IPS DF 19.7 (cell line): ENCODE measurements at places on chromosomes 16 and 17.

GRCh38 chr16:23580391-23580790 lies 15.7 kb downstream of the NDUFAB1 start:
- DNase-seq = no peak

DNA sequence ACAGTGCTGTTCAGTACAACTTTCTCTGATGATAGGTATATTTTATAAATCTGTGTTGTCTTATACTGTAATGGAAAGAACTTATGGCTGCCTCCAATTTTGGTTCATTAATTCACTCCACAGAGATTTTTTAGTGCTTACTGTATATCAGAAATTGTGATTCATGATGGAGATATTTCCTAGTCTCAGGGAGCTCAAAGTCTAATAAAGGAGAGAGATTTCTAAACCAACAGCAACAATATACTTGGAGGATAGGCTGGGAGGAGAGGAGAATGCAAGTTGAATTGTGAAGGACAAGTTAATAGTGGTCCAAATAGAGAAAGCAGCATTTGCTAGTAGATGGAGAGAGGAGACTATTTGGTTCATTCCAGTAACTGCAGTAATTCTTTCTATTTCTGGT lies 63.5 kb downstream of the TANC2 start:
- DNase-seq = no peak

GRCh38 chr17:34920676-34921075 lies 40.6 kb downstream of the CCT6B start:
- no peak for DNase-seq

DNA sequence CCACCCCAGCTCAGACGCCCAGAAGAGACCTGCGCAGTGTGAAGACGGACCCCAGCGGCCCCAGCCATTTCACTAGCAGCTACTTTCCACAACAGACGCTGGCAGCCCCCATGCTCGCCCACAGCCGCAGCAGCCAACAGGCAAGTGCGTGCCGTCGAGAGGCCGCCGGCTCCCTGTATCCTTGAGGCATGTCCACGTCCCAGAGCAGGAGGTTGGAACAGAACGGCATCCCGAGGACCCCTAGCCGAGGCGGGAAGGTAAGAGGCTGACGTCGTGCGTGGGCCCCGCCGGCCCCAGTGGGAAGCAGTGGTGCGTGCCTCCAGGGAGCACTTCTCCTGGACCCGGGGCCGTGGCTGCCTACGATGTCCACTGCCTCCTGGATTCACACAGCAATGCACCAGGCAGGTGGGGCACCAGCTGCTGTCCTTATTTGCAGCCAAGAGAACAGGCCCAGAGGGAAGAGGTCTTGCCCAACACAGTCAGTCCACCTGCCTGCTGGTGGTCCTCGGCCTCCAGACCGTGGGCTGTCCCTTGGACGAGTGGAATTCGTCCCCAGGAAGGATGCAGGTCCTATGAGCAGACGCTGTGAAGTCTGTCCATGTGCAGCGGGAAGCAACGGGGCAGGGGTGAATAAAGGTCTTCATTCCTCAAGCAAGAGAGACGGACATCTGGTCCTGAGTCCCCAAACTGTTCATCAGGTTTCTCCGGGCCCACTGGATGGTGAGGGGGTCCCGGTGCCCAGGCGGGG lies 38.5 kb downstream of the SLC7A5 start:
- DNase-seq = no peak

DNA sequence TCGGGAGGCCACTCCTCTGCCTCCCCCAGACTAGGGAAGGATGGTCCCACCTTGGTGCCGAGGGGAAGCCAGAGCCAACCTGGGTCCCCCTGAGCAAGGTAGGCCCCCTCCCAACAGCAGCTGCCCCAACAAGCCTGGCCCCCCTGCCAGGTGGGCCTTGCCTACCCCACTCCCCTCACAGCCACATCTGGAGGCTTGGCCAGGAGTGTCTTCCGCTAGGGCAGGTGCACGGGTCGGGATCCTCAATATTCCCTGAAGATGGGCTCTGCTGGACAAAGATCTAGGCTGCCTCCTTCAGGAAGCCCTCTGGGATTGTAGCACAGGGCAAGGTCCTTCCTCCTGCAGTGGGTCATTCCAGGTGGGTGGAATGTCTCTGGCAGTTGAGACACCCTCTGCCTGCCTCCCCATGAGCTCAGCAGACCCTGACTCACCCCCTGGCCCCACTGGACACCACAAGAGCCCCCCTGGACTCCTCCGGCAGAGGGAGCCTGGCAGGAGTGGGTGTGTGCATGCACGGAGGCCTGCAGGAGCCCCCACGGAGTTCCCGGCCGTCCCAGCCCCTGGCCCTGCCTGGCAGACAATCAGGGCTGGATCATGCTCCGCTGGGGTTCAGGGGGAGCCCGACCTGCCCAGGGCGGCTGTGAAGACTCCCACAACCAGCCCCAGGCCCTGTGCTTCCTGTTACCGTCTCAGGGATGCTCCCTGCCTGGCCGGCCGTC lies 435 bp downstream of the C1QTNF8 start:
- no peak for DNase-seq

DNA sequence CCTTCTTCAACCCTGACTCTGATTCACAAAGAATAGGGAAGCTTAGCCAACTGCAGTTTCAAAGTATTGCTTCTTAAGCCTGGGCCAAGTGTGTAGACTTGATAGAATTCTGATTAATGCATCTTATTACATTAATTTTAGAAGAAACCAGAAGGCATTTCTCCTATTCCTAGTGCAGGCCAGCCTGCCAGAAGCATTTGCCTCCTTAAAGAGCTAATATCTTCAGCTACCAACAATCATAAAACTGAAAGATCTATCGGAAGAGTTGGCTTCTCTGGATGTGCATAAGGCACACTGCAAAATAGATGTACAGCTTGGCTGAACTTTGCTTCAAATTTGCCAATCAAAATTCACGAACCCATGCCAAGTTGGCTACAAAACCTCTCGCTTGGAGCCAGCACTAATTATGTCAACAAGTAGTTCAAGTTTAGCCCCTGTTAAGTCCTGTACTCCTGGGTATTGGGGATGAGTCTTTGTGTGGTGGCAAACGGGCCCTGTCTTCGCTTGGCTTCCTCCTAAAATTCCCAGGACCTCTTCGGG lies 717.8 kb downstream of the WWOX start:
- no peak for DNase-seq

DNA sequence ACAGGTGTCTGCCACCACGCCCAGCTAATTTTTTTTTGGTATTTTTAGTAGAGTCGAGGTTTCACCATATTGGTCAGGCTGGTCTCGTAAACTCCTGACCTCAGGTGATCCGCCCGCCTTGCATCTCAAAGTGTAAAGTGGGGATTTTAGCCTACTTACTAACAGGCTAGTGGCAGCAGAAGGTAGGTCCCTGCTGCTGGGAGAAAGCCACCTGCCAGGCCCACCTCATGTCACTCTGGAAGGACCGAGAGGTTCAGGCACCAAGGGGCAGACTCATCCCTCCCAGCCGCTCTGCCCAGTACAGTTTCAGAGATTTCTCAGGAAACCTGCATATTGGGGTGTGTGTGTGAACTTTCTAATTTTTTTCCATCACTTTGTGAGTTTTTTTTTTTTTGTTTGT lies 2.1 kb upstream of the RCVRN start:
- DNase-seq = no peak

DNA sequence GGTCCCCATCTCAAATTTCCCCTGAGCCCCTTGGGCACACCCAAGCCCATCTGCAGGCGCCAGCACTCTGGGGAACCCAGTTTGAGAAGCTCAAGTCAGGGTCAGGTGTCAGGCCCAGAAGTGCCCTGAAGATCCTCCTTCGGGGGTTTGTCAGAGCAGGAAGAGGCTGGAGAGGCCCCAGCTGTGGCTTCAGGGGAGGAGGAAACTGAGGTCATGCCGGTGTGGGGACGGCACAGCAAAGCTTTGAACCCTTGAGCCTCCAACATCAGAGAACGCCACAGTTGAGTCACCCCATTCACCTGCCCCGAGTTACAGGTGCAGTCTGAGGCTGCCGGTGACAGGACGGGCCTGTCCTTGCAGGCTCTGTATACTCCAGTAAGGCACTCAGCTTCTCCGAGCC lies 140.2 kb upstream of the CIBAR2 start:
- DNase-seq = no peak

DNA sequence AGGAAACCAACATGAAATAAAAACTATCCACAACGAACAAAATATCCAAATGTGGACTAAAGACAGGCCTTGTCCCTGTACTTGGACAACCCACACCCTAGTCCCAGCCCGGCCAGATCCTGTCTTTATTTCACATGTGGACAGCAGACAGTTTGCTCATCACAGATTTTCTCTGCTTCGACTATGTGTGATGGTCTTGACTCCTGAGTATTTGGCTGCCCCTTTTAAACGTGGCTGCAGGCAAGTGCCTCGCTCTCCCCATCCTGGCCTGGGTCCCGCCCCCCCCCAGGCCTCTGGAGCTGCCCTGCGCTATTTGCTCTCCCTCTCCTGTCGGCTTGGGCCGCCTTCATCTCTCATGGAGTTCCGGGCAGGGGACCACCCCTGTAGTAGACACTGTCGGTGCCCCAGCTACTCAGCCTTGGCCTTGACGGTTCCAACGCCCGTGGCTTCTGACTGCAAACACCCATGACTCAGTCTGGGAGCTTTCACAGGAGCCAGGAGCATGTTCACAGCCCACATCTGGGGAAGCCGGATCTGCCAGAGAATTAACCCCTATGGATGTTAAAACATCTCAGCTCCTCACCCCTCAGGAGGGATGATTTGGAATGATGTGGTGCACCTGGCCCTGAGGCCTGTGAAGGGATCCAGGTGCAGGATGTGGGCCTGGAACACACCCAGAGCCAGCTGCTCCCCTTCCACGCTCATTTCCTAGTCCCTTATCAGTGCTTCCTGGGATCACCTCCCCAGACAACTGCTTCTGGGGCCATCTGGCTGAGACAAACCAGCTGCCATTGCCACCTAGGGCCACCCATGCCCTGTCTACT lies 229.7 kb upstream of the RPL38 start:
- DNase-seq = no peak

DNA sequence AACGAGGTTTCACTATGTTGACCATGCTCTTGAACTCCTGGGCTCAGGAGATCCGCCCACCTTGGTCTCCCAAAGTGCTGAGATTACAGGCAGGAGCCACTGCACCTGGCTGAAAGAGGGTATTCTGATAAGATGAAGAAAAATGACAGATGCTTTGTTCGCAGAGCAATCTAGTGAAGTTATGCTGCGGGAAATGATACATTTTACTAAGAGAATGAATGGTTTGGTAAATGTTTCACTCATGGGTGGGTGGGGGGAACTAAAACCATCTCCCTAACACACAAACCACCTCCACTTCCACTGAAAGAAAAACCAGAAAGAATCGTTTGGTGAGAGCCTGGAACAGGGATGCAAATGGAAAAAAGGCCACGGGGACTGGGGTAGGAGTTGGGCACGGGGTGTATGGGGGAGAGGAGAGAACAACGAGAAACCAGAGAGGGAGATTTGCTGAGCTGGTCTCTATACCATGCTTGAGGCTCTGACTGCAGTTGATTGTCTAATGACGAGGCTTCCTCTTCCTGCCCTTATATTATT lies 19.0 kb upstream of the XYLT2 start:
- no peak for DNase-seq

GRCh38 chr17:76883744-76884525 lies 15.7 kb downstream of the MGAT5B start:
- no peak for DNase-seq

GRCh38 chr16:81018496-81018895 lies 11.5 kb downstream of the CENPN start:
- DNase-seq = no peak

DNA sequence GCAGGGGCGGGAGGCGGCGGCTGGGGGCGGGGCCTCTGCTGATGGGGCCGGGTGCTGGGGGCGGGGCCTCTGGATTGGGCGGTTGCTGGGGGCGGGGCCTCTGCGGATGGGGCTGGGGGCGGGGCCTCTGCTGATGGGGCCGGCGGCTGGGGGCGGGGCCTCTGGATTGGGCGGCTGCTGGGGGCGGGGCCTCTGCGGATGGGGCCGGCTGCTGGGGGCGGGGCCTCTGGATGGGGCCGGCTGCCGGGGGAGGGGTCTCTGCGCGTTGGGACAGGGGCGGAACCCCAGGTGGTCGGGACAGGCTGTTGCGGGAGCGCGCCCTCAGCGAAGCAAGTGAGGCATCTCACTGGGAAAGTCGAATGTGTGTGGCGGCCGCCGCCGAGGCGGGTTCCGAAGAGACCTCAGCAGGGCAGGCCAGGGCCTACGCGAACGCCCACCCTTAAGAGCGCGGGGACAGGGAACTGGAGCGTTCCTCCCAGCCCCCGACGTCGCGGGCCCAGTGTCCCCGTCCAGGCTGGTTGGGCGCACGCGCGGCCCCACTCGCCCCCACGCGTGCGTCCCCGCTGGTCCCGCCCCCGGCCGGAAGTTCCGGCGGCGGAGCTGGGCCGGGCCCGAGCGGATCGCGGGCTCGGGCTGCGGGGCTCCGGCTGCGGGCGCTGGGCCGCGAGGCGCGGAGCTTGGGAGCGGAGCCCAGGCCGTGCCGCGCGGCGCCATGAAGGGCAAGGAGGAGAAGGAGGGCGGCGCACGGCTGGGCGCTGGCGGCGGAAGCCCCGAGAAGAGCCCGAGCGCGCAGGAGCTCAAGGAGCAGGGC lies at the start of gene STUB1:
Gene STUB1, plus strand, starts transcription at position 597 of the 811 bp plus-strand sequence. Its CDS starts 116 bp downstream, at position 713.
- DNase-seq = no peak

DNA sequence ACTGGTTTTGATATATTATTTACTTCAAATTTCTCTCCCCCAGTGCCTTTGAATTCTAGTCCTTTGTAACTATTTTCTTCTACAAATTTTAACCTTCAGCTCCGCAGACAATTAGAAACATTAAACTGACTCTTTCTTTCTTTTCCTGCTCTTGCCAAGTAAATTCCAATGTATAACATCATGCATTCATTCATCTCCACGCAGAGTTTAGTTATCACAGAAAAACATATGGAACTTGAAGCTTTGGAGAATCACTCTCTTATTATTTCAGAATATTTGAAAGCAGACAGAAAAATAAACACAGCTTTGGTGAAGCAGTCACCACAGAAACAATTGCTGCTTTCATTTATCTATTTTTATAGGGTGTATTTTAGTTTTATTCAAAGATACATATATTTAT lies 778.7 kb upstream of the CDH8 start:
- no peak for DNase-seq

- DNase-seq = no peak
These were observed 93.9 kb downstream of the AMFR start for GRCh38 chr16:56331399-56331798.

GRCh38 chr17:46002311-46002972 lies 3.4 kb downstream of the STH start:
- DNase-seq = no peak

DNA sequence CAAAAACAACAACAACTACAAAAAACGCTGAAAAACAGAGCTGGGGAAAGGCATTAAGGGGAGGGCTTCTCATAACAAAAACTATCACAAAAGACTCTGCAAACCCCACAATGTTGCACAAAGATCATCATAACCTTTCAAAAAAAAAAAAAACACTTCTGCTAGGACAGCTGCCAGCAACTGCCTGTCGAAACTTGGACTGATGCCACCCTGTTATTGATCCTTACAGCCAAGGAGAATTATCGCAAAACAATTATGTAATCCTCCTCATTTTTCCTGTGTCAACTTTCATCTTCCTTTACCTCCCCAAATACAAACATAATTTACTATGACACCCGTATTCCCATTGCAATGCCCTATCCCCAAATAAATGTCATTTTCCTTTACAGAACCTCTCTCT lies 9.3 kb downstream of the CCDC40 start:
- DNase-seq = no peak

GRCh38 chr17:79981661-79982101 lies 54.0 kb downstream of the TBC1D16 start:
- no peak for DNase-seq
